AG04450 (cell line): ENCODE measurements at places on chromosomes 3 and 15.

- DNase-seq = no peak
Measured at GRCh38 chr3:141795741-141796080, 32.5 kb downstream of the GRK7 start.

DNA sequence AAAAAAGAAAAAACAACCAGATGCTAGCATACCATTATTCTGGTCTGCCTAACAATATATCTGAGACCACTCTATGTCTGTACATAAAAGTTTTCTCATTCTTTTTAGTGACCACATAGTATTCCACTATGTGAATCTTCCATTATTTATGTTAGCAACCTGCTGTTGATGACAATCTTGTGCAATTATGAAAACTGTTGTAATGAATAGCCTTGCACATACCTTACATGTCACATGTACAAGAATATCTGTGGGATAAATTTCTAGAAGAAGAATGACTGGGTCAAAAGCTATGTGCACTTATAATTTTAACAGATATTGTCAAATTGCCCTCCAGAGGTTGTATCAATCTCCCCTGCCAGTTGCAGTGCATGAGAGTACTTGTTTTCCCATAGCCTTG lies 62.5 kb downstream of the ARHGAP31 start:
- DNase-seq = no peak

DNA sequence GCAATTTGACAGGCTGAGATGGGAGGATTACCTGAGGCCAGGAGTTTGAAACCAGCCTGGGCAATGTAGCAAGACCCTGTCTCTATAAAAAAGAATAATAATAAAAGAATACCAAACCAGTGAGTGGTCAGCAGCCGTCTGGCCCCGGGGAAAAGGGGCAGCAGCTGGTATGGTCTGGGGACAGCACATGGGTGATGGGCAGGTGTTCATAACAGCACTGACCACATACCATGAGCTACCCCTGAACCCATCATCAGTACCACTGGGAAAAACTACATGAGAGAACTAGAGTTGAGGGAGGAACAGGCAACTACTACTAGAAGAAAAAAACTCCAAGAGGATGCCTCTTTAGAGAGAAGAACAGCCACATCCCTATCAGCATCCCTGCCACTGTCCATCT lies 40.7 kb downstream of the ARHGEF3 start:
- DNase-seq = no peak

DNA sequence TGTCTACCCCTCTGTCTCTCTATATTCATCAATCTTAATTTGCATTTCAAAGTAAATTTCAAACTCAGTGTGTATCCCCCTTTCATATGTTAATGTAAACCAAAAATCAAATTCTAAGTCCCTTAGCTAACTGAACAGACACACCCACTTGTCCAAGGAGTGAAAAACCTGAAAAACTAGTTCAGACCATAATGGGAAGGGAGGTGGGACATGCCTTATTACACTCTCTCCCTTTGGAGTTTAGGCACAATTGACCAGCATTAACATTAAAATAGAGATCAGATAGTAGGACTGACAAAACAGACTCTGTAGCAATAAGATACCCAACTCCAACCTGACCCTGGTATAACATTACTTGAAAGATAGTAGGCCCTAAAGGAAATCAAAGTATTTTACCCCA lies 247.7 kb upstream of the GADL1 start:
- no peak for DNase-seq

DNA sequence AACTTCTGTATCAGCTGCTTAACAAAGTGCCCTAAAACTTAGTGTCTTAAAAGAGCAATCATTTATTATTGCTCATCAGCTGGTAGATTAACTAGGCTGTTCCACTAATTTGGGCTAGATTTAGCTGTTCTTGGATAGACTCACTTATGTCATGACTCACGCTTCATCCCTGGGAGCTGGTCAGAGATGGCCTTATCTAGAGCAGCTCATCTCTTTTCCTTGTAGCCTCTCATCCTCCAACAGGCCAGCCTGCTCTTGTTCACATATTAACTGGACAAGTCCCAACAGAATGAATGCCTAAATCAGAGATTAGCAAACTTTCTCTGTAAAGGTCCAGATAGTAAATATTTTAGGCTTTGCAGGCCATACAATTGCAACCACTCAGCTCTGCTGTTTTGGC lies 66.9 kb upstream of the PLAAT1 start:
- no peak for DNase-seq

- DNase-seq = no peak
Measured at GRCh38 chr15:76169911-76170800, 110.4 kb downstream of the TMEM266 start.
